ENCODE measurements at places on chromosomes 2 and 18. TPM values are rescaled to one million over a fixed set of nuclear protein-coding genes. Genes with fewer than 3 reads are reported as not detected.

The CNRIP1 gene
- not detected for total RNA-seq

The KIAA2012 gene
- total RNA-seq: not detected

The RFX8 gene
- 6.6 TPM for total RNA-seq

The SERPINB13 gene
- not detected for total RNA-seq

The IL36B gene
- total RNA-seq: not detected

The HTR2B gene
- 1.2 TPM for total RNA-seq

The TOGARAM2 gene
- 6.3 TPM for total RNA-seq

The DTNB gene
- total RNA-seq: 24.7 TPM

The CHRND gene
- not detected for total RNA-seq

The INHBB gene
- 0.09 TPM for total RNA-seq

The TMEM150A gene
- 2.2 TPM for total RNA-seq

The ANO7 gene
- 0.32 TPM for total RNA-seq

The C2orf81 gene
- 1.0 TPM for total RNA-seq

The NT5DC4 gene
- not detected for total RNA-seq

The MAPRE3 gene
- total RNA-seq: 0.91 TPM

The ZEB2 gene
- 12.2 TPM for total RNA-seq

The UCN gene
- 1.5 TPM for total RNA-seq

The CCBE1 gene
- total RNA-seq: not detected

The TSPYL6 gene
- not detected for total RNA-seq

The ALK gene
- not detected for total RNA-seq

The TEX51 gene
- total RNA-seq: not detected

Measured in T-helper 2 cell treated with Interferon-gamma antibody and Interleukin-4, amounts not matched to agents 100 ng/mL and 5 ng/mL, for 36 hours (primary cell).